ENCODE measurements at places on chromosomes 11 and 22.
A peak's percentile ranks its signal among the peaks of the same experiment; 100 is the strongest.

GRCh38 chr11:26992031-26992541 is 1.8 kb upstream of the FIBIN start:
- DNase-seq = no peak

DNA sequence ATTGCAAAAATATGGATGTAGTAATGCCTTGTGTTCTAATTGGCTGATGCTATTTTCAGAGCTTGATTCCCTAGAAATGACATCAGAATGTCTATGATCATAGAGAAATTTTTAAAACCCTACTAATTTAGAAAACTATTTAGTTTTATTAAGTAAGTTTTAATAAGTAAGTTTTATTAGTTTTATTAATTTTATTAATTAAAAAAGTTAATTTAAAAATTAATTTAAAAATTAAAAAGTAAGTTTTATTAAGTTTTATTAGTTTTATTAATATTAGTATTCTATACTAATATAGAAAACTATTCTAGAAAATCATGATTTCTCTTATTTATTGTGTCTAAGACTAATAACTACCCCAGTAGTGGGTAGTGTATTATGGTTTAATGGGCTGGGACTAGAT is 8.2 kb downstream of the HORMAD2 start:
- no peak for DNase-seq

DNA sequence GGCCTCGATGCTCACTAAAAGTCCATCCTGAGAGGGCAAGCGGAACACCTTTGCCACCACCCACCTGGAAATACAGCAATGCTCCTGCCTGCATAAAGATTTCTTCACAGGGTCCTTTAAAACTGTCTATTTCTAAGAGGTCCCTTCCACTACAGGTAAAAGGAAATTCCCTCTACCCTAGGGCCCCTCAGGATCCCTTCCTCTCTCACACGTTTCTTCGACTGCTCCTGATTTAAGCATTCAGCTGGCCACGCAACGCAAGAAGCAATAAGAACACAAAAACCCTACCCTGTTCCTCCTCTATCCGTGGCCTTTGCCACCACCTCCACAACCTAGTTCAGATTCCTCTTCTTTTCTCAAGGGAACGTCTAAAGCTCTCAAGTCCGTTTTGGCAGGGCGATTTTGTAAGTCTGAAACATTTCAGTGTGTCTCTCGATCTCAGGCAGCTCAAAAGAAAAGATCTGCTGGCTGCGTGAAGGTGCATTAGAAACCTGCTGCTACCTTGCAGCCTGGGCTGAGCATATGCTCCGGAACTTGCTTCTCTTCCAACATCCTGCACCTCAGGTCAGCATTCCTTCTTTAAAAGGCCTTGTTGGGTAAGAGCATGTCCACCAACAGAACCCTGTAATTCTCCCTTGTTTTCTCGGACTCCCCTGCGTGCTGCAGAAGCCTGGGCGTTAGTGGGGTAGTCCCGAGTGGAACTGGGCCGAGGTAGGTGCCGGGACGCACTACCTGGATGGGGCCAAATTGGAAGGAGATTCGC is 1.6 kb downstream of the LGR4 start:
- peak; percentile 8 for DNase-seq

DNA sequence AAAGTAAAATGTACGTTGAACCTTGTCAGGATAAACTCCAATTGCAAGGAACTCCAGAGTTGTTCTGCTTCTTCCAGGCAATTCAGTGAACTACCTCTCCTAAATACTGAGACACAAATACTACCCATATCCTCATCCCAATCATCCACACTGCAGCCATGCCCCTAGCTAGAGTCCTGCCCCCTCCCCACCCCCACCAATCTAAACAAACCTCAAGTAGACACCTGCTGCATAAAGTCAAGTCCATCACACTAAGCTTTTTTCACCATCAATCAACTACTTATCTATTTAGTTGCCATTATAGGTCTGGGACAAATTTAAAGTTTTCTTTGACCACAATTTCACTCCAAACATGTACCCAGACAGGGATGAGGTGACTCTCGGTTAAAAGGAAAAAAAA is 93.2 kb upstream of the APOA1 start:
- no peak for DNase-seq

GRCh38 chr22:38504731-38505540 is 1.2 kb downstream of the DDX17 start:
- DNase-seq = peak; percentile 73

DNA sequence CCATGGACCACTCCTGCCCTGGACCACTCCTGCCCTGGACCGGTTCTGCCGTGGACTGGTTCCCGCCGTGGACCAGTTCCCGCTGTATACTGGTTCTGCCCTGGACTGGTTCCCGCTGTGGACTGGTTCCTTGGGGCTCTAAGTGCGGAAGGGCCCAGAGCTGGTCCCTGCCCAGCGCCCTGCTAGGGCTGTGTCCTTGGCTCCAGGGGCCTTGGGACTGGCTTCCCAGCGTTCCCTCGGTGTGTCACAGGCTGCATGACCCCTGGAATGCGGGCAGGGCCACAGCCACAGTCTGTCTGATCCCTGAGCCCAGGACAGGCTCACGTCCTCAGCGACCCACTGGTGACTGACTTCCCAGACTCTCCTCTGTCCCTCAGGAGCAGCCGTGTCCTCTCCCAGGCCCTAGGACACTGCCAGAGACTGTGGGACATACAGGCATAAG is 412.2 kb downstream of the TBC1D22A start:
- DNase-seq = no peak

- peak; percentile 36 for DNase-seq
Measured at GRCh38 chr11:79092791-79093353, 348.0 kb downstream of the TENM4 start.

DNA sequence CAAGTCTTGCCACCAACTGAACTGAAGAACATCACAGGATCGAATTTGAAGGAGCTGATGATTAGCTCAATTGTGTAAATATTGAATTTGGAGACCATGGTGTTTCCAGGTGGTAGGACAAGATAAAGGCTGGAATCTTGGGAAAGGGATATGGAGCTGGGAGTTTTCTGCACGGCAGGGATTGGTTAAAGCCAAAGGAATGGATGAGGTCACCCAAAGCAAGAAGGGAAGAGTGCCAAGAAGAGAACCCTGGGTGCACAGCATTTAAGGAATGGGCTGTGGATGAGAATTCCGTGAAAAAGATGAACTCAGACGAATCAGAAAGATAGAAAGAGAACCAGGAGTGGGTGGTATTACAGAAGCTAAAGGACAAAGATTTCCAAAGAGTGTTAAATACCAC is 29.4 kb upstream of the RRAS2 start:
- no peak for DNase-seq

GRCh38 chr11:65118097-65118837 is 766 bp upstream of the ZNHIT2 start:
- no peak for DNase-seq

DNA sequence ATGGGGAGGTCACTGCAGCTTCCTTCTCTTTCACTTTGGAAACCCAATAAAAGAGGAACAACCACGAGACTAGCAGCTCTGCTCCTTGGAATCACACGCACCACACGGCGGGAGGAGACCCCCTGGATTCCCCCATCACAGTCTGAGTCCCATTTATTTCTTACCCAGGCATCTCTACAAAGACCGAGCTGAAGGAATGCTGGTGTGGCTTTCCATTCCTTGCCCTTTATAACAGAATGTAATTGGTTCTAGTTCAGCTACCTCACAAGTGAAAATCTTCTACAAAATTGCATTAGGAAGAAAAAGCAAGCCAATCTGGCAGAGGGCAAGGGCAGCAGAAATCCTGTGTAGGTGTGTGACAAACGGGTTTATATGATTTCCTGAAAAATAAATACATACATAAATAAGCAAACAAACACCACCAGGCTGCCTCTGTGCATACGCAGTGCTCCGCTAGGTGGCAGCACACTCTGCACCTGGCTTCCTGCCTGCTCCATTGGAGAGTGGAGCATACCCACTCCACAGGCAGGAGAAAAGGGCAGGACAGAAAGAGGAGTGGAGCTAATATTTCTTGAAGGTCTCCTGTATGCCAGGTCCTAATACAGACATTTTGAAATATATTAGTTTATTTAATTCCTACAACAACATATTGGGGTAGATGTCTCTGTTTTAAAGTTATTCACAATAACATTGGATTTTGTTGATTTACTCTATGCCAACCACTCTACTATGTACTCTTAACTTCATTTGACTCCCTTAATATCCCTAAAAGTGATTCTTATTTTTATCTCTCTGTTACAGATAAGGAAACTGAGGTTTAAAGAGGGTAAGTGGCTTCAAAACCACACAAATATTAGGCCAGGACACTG is 673.1 kb downstream of the KCNA4 start:
- peak; percentile 48 for DNase-seq

DNA sequence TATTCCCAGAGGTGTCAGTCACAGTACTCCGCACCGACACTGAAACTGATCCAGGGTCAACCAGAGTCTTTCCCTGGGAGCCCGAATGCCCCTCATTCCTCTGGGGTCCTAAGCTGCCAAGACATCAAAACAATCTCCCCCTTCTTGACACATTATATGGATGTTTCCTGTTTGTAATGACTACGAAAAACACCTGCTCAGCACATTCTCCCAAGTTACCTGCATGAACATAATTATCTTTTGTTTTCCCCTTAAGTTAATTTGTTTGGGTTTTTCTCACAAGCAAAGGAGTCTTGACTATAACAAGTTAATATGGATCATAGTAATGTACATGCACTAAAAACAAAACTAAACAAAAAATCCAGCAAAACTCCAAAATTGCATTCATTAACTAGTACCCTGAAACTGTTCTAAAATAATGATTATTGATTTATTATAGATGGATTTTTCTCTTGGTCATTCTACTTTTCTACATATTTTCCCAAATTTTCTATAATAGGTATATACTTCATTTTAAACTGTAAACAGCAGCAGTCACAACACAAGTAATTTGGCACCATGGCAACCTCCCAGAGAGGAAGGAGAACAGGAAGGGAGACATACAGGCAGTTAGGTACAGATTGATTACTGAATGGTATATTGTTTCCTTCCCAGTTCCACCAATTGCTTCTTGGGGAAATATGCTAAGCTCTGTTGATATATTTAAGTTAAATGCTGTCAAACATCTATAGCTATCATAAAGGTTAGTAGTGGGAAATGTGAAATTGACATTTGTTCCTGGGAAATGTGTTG is 631.5 kb downstream of the METTL15 start:
- no peak for DNase-seq

DNA sequence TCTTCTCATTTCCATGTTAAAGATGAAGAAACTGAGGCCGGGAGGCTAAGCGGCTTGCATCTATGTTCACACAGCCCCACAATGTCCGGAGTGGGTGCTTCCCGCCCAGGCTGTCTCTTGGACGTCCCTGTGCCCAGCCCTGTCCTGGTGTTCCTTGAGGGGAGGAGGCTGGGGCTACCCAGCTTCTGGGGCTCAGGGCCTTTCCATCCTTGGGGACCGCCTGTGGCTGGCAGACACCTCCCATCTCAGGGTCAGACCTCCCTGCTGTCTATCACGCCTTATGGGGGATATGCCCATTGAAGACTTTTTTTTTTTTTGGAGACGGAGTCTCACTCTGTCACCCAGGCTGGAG is 95.5 kb downstream of the WNT7B start:
- no peak for DNase-seq

GRCh38 chr22:46061501-46062231 is 84.7 kb upstream of the WNT7B start:
- DNase-seq = no peak

- peak; percentile 11 for DNase-seq
Measured at GRCh38 chr11:70397336-70397982, 870 bp upstream of the CTTN start.

GRCh38 chr11:36148701-36149100 is 140.5 kb downstream of the COMMD9 start:
- no peak for DNase-seq

GRCh38 chr11:10551290-10551592 is 10.3 kb upstream of the RNF141 start:
- no peak for DNase-seq

DNA sequence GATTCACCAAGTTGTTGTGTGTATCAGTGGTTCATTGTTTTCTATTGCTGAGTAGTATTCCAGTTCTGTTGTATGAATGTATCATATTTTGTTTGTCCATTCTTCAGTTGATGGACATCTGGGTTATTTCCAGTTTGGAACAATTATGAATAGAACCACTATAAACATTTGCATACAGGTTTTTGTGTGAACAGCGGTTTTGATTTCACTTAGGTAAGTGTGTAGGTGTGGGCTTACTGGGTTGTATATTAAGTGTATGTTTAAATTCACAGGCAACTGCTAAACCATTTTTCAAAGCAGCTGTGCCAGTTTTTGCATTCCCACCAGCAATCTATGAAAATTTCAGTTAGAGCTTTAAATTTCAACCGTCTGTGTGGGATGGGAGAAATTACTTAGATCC is 217.8 kb downstream of the NELL1 start:
- no peak for DNase-seq

DNA sequence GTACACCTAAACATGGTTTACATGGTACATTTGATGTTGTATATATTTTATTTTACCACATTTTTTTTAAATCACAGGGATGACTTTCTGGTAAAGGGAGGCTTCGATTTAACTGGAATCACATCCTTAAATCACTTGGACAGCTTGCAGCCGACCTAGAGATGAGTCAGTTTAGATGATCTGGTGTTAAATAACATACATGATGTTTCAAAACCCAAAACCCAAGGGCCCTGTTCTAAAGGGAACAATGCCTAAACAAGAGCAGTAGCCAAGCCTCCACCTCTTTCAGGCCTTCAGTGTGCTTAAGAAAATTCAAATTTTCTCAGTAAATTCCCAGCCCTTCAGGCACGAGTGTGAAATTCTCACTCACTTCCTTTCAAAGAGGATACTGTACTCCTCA is 108.8 kb downstream of the WT1 start:
- DNase-seq = no peak

DNA sequence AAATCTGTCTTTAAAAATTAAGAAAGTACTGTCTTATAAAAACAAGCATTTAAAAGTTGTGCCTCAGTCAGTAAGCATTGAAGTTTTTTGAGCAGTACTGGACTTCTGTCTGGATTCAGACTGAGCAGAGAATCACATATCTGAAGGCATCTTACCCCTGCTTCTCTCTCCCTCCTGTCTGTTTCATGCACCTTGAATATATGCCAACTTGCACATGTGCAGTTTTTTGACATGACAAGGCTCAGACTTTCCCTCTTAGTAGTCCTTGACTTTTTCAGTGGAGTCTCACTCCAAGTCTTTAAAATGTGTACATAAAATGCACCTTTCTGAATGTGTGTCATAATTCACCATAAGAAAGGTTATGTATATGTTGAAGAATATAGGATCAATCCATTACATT is 19.8 kb downstream of the SPECC1L start:
- no peak for DNase-seq

GRCh38 chr11:111954154-111954553 is 17.0 kb downstream of the DIXDC1 start:
- DNase-seq = no peak

DNA sequence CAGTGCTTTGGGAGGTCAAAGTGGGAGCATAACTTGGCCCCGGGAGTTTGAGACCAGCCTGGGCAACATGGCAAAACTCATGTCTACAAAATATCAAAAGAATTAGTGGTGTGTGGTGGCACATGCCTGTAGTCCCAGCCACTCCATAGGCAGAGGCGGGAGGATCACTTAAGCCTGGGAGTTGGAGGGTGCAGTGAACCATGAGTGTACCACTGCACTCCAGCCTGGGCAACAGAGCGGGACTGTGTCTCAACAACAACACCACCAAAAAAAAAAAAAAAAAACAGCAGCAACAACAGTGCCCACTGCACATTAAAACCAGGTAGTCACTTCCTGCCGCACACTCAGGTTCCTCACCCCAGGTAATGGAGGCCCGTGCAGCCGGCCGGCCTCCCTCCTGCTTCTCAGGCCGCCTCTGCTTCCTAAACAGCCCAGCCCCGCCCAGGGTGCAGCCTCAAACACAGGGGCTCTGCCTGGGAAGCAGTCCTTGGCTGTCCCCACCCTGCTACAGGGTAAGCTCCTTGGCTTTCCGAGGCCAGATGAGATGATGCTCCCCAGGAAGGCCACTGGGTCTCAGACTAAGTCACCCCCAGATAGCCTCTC is 318.3 kb downstream of the SHANK2 start:
- DNase-seq = no peak

Data from suppressor macrophage treated with lipopolysaccharide for 4 hours (primary cell).